ENCODE measurements at places on chromosomes 6 and 20. TPM values are rescaled to one million over a fixed set of nuclear protein-coding genes. Genes with fewer than 3 reads are reported as not detected.

DNA sequence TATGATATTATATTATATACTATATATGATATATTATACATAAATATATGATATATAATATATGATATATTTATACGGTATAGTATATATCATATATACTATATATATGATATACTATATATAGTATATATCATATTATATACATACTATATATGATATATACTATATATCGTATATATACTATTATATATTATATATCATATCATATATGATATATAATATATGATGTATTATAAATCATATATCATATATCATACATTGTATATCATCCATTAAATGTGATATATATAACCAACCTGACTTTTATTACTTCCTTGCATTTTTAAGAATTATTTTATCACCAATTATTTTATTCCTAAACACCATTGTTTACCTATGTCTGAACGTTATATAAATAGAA is 146.6 kb upstream of the PRSS16 start:
- DNase-seq: no peak

GRCh38 chr20:62929051-62929538 is 2.8 kb upstream of the DIDO1 start:
- peak; percentile 56 for DNase-seq

GRCh38 chr6:105814745-105815536 is 271.2 kb upstream of the PRDM1 start:
- no peak for DNase-seq

DNA sequence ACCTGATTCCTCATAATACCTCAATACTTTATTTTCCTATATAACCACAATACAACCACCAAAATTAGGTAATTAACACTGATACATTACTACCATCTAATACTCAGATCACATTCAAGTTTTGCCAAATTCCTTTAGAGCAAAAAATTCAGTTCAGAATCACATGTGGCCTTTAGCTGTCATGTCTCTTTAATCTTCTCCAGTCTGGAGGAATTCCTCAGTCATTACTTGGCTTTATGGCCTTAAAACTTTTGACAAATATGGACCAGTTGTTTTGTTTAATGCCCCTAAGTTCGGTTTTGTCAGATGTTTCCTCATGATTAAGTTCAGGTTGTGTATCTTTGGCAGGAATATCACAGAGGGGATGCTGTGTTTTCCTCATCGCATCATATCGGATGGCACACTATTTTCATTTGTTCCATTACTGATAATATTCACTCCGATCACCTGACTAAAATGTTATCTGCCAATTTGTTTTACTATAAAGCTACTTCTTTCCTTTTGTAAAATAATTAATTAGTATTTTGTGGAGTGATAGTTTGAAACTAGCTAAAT is 51.2 kb upstream of the AKIRIN2 start:
- no peak for DNase-seq

DNA sequence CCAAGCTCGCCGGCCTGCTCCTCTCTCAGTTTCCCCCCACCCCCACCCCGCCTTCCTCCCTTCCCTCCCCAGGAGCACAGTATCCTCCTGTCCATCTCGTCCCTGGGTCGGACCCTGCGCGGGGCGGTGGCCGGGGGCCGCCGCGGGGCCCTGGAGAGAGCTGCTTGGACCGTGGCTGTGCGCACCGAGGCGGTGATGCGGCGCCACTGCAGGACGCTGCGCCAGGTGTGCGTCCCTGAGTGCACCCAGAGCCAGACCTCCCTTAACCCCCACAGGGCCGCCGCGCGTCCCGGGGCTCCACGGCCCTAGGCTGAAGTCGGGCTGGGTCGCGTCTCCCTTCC is 2.2 kb downstream of the C20orf204 start:
- DNase-seq: peak; percentile 46

DNA sequence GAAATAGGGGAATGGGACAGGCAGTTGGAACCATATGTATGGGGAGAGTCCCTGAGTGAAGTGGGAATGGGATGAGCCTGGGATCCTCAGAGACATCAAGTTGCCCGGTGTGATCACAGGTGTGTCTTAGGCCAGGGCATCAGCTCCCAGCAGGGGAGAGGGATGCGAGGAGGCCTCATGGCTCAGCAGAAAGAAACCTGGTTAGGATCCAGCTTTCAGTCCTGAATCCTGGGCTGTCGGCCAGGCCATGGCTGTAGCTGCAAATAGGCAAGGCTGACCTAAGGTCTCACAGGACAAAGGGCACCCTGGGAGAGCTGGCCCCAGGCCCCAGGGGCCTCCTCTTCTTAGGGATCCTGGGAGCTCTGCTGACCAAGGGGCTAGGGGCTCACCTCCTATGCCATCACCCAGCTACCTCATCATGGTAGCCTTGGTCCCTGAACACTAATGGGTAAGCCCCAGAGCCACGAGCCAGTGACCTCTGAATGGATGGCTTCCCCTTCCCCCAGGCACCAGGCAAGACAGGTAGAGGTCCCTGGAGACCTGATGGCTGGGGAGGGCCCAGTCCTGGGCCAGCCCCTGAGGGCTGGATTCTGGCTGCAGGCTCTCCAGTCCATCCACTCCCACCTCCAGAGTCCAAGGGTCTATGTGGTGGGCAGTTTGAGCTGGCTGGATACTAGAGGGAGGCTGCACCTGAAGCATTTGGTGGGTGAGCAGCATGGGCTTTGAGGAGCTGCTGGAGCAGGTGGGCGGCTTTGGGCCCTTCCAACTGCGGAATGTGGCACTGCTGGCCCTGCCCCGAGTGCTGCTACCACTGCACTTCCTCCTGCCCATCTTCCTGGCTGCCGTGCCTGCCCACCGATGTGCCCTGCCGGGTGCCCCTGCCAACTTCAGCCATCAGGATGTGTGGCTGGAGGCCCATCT is at the start of gene SLC22A7:
Gene SLC22A7, plus strand, starts transcription at position 617 of the 921 bp plus-strand sequence. Its CDS starts 99 bp downstream, at position 716.
- DNase-seq: no peak

- no peak for DNase-seq
Measured at GRCh38 chr6:11598687-11599086, 61.1 kb downstream of the TMEM170B start.

DNA sequence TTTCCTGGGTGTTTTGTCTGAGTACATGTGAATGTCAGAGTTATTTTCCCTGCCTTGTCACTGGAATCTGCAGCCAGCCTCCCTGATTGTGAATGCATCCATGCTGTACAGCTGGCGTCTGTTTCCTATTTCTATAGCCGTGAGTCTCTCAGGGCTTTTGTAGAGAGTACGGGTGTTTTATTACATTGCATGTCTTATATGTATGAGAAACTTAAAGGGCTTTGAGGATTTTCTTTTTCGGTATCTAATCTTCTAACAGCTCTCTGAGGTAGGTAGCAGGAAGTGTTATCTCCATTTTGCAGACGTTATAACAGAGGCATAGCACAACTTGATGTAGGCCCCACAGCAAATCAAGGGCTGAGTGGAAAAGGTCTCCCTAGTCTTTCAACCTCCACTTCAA is 272.9 kb downstream of the PRL start:
- no peak for DNase-seq

GRCh38 chr6:85081102-85081501 is 316.7 kb upstream of the TBX18 start:
- no peak for DNase-seq

DNA sequence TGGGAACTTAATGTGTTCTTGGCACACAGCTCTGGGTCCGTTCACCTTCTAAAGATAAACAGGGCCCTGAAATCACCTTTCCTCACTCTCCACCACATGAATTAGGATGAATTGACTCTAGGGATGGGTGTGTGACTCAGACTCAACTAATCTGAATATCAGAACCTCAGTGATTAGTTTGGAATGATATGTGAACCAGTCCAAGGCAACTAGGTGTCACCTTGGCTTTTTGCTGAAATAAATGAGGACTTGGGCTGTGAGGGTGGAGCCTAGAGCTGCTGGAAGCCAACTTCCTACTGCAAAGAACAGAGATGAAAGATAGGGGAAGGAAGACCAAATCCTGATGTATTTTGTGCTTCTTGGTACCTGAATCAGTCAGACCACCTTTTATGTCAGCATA is 132.0 kb upstream of the RNF24 start:
- DNase-seq: no peak

DNA sequence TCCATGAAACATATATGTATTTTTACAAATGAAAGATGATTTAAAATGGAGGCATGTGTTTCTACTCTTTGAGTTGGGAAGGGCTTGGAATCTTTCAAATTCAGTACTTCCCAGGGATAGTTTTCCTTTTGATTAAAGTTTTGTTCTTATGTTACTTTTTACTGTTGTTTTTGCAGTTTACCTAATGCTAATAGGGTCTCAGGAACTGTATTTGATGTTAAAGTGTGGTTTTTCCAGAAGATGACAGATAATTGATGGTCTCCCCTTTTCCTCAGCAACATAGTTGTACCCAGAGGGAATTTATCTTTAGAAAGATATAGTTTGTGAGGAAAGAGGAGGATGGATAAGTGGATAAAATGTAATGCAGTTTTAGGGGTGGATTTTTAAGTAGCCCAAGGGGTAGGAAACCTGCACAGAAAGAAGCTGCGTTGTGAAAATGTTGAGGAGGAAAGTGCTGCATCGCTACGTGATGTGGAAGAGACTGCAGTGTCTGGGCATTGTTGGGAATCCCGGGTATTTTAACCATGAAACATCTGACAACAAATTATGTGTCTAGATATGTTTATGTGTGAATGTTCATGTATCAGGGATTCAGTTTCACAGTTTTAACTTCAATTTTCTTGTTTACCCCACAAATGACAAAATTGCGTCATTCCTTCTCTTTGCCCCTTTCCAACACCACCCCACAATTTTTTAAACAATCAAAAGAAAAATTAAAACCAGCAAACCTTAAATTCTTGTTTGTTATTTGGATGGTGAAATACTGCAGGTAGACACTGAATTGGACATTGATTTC is 42.3 kb downstream of the GNAS start:
- DNase-seq: no peak

DNA sequence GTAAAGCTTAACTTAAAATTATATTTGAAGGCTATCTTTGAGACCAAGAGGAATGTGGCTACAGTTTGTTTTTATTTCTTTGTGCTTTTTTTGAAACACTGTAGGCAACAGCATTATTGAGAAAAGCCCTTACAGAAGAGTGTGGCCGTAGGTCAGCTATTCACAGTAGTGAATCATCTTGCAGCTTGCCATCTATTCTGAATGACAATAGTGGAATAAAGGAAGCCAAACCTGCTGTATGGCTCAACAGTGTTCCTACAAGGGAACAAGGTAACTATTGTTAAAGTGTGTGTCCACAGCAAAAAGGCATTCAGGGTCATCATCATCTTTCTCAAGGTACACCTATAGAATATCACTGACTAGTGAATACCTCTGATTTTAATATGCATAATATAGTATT is 88.5 kb downstream of the KIZ start:
- DNase-seq: no peak

DNA sequence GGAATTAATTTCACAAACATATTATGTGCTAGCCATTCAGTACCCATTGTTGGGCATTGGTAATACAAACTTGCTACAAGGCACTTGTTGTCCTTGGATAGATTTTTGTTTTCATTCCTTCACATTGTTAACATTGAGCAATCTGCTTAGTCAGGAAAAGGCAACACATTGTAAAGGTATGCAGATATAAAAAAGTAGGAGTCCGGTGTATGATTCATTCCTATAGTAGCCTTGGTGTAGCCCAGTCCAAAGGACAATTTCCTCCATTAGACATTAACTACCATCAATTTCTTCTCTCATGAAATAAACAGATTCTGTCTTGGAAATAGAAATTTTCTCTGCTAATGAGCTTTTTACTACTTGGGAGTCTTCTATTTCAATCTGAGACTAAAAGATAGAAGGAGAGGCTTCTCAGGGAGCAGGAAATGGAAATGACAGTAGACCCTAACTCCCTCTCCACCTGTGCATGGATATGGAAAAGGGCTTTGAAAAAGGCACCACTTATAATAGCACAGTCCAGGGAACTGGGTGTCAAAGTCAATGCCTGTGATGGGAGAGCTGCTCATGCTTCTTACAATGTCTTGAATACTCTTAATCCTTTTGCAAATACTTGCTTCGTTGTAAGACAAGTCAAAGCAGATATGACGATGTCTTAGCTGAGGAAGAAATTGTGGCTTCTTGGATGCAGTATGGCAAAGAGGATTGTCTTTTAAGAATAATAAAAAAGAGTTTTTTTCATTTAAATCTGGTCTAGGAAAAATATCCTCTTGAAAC is 369.4 kb upstream of the CITED2 start:
- DNase-seq: no peak

- DNase-seq: peak; percentile 71
Measured at GRCh38 chr20:3407040-3407770, at the start of gene DNAAF9. Gene DNAAF9 (minus strand): TSS chr20:3407669. CDS start chr20:3407557, 112 bp downstream.

DNA sequence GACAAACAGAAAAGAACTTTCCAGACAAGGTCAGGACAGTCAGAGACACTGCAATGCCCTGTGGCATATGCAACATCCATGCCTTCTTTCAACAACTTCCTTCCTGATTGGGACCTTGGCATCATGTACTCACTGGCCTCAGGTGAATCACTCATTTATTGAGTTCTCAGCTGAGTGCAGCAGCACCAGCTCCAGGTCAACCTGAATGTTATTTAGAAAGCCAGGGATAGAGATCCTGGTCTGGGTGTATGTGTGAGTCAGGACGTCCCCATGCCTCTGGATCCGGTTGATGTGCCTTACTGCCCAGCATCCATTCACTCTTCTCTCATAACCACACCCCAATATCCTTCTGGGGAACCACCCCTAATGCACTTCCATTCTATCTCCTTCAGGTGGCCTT is 54.4 kb downstream of the SNRNP48 start:
- DNase-seq: no peak

DNA sequence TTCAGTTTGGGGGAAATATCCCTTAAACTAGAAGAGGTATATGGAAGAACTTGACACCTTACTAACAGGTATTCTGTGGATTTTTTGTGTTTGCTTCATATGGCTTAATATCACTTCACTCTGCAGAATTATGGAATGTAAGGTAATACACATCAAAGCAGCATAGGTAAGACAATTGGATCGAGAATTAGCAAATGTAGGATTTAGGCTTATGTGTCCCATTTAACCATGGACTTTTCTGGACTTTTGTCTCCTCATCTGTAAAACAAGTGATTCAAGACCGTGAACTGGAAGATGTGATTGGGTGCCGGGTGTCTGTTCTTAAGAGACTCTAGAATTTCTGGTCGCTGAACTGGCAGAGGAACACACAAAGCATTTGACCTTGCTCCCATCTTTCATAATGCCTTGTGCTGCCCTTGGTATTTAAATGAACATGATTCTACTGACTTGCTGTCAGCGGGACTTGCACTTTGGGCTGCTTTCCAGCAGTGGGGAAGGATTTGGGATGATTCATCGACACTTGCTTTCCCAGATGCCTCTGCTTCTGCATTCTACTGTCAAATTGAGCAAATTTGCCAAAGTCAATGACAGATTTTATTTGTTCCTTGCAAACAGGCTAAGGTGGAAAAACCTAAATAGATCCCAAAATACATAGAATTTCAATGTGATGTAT is 199.8 kb downstream of the PLCB1 start:
- no peak for DNase-seq

Gene POU5F1
- total RNA-seq: not detected

Gene RPP21
- 46.5 TPM for total RNA-seq

Gene PTPRT
- total RNA-seq: not detected

Gene ENPP5
- total RNA-seq: 0.33 TPM

Gene NDUFAF5
- total RNA-seq: 31.9 TPM

All from activated naive CD8-positive, alpha-beta T cell treated with anti-CD3 and anti-CD28 coated beads for 36 hours (primary cell).